ENCODE measurements at places on chromosomes 11 and 22. TPM values are rescaled to one million over a fixed set of nuclear protein-coding genes. Genes with fewer than 3 reads are reported as not detected.

- no peak for DNase-seq
Observed at GRCh38 chr22:50739279-50739691, 1.3 kb downstream of the ACR start.

DNA sequence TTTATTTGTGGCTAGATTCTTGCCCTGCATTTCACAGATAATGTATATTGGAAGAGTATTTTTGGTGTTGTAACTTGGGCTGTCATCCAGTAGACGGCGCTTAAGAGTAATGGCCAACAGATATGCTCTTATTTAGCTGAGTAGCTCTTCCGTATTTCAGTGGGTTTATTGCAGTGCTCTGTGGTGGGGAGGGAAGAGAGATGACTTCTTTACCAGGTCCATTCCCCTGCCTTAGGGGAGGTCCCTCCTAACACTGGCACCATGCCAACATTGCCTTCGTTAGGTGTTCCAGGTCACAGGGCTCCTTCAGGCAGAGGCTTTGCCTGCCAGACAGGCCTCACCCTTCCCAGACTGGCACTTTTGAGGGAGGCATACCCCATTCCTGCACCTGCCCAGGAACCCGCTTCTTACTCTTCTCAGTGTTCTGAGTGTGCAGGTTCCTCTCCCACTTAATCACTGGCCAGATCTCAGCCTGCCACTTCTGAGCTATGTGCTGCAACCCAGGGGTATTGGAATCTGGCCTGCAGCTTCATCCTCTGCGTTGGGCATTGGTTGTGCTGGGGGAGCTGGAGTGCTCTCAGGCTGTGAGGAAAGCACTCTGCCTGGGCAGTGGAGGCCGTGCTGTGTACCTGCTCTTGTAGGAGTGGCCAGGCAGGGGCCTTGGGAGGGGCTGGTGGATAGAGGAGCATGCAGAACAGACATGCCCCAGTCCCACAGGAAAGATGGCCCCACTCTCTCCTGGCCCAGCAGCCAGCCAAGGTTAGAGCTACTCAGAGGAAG is 29.4 kb upstream of the SLN start:
- DNase-seq, result no peak

GRCh38 chr11:70733327-70734325 is 335.3 kb downstream of the CTTN start:
- DNase-seq, result peak; percentile 11

DNA sequence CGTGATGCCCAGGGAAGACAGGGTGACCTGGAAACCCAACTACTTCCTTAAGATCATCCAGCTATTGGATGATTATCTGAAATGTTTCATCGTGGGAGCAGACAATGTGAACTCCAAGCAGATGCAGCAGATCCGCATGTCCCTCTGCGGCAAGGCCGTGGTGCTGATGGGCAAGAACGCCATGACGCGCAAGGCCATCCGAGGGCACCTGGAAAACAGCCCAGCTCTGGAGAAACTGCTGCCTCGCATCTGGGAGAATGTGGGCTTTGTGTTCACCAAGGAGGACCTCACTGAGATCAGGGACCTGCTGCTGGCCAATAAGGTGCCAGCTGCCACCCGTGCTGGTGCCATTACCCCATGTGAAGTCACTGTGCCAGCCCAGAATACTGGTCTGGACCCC is 43.5 kb upstream of the DAGLA start:
- DNase-seq, result no peak

GRCh38 chr11:8826139-8826786 is 84.7 kb upstream of the AKIP1 start:
- DNase-seq, result peak; percentile 60

DNA sequence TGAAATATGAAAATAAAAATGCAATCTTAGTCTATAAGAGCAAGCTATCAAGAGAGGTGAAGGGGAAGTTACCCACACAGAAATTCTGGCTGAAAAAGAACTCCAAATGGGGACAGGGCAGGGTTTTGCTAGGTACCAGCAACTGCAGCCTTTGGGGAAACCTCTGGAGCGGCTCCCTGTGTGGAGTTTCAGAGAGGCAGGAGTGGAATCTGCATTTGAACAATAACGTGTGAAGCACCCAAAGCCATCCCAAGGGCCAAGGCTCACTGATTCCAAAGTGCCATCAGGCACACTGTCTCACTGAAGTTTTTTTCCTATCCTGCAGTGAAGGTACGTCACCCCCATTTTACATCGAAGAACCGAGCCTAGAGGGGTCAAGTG is 87.8 kb downstream of the KCNC1 start:
- DNase-seq, result no peak

- no peak for DNase-seq
Observed at GRCh38 chr11:26348776-26349175, 16.8 kb downstream of the ANO3 start.

DNA sequence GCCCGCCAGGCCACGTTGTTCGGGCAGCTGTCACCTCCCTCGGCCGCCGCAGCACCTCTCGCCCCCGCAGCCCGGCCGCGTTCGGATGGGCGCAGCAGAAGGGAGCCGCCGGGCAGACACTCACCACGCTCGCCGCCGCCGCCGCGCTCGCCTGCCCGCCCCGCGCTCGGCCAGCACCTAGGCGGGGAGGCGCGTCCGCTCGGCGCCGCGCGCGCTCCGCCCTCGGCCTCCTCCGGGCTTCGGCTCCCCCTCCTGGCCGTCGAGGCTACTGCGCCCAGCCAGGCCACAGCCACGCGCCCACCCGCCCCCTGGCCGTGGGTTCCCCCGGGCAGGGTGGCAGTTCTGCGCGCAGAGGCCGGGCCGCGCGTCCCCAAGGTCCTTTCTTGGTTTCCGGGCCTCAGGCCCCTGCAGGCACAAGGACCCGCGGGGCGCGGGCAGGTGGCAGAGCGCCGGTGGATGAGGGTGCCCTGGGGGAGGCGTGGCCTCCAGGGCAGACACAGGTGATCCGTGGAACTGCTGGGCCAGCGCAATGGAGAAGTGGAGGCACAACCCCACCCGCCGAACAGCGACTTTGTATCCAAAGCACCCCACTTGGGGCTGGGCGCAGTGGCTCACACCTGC is at the start of gene SLC25A22:
SLC25A22 (minus strand) TSS at position 189 of the 621 bp plus-strand sequence. CDS start 3,275 bp downstream, outside the sequence.
- DNase-seq, result peak; percentile 93

DNA sequence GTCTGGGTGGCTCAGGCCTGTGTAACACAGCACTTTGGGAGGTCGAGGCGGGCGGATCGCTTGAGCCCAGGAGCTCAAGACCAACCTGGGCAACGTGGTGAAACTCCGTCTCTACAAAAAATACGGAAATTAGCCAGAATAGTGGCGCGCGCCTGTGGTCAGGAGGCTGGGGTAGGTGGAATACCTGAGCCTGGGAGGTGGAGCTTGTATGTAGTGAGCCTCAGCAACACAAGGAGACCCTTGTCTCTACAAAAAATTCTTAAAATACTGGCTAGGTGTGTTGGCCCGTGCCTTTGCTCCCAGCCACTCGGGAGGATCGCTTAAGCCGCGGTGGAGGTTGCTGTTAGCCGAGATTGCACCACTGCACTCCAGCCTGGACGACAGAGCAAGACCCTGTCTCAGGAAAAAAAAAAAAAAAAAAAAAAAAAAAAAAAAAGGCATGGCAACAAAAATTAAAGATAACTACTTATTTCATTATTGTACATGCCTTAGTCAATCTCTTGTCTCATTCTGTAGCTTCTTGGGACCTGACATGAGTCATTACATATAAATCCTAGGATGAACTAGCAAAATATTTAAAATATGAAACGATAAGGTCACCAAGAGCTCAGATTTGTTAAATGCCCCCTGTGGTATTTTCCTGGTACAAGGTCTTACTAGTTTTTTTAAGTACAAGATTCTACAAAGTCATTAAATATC is 1.1 kb downstream of the TAF1D start:
- DNase-seq, result no peak

- DNase-seq, result peak; percentile 6
Observed at GRCh38 chr11:73225001-73225686, 7.1 kb downstream of the P2RY2 start.

GRCh38 chr22:19058713-19059451 is 63.3 kb downstream of the DGCR2 start:
- DNase-seq, result no peak

DNA sequence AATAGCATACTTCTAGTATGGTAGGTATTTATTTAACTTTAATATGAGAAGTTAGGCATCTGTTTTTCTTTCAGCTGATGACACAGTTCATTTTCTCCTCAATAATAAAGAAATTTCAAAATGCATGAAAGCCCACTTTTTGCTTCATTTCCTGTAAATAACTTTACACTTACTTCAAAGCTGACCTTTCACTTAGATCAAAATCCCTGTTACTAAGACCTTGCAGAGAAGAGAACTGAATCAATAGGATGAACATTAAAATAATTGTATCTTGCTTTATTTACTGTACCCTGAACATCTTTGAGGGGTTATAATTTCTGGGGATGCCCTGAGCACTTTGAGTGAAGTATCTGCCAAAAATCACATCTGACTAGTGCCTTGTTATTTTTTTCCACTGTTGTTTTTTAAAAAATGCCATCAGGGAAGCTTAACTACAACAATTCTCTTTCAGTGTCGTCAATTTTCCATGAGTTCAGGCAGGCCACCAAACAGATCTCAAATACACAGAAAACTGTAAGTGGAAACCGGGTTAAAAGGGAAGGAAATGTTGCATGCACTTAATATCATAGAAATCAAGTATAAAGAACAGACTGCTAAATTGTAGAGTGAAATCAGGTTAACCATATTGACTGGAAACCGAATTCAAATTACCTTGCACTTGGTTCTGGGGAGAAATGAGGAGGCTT is 206.2 kb downstream of the MAML2 start:
- no peak for DNase-seq

GRCh38 chr11:132627981-132628380 is 904.3 kb downstream of the OPCML start:
- no peak for DNase-seq

- no peak for DNase-seq
Observed at GRCh38 chr22:48415520-48415919, 1412.2 kb downstream of the BRD1 start.

DNA sequence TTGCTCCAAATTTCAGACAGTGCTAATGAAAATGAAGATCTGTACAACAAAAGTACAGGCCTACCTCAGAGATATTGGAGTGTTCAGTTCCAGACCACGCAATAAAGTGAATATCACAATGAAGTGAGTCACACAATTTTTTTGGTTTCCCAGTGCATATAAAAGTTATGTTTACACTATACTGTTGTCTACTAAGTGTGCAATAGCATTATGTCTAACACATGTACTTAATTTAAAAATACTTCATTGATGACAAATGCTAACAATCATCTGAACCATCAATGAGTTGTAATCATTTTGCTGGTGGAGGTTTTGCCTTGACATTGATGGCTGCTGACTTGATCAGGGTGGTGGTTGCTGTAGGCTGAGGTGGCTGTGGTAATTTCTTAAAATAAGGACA is 60.6 kb upstream of the E2F8 start:
- no peak for DNase-seq

GRCh38 chr11:132395434-132395833 is 1025.0 kb downstream of the NTM start:
- no peak for DNase-seq

DNA sequence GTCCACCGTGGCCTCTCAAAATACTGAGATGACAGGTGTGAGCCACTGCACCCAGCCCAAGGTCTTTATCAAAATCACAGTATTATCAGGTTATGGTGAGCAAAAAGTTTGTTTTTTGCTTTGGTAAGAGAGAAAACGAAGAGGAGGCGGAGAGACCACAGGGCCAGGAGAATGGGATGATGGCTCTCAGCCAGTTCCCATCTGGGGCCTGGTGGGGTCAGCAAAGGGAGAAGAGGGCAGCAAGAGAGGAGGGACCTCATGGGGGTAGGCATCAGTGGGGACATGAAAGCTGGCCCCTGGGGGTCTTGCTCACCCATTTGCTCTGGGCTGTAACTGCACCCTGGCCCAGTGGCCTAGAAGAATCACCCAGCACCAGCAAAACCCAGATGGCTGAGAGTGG is 190.2 kb downstream of the SHANK2 start:
- no peak for DNase-seq

GRCh38 chr11:71452199-71453036 is 585 bp upstream of the NADSYN1 start:
- DNase-seq, result peak; percentile 51

DNA sequence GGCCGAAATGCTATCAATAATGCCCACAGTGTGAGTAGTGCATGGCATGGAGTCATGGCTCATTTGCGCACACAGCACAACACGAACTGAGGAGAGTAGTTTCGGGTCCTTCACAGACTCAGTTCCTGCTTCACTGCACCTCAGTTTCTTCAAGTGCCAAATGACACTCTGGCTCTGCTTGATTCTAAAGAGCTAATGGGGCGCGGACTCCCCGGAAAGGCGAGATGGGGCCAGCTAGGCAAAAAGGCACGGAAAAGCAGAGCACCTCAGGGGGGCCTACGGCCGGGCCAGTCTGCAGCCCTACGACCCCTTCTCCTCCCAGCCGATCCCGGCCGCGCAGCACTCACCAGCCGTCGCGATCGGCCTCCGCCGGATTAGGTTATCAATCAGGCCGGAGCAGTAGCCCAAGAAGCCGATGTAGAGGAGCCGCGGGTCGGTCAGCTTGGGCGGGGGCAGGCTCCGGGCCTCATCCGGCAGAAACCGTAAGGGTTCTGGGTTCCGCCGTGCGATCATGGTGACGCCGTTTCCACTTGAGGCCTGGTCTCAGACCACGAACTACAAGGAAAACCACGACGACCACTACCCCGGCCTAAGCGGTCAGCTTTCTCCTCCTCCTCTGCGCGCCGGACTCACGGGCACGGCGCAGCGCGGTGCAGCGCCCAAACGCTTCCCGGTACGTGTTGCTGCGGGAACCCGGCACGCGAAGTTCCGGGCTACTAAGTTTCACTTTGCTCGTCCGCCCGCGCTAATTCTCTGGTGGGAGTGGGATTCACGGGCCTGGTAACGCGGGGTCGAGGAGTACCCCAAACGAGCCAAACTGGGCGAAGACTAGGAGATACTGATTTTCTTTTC is at the start of gene NDUFC2:
NDUFC2 (minus strand) TSS at position 631 of the 852 bp plus-strand sequence; CDS start at position 513, 118 bp downstream.
- peak; percentile 80 for DNase-seq

DNA sequence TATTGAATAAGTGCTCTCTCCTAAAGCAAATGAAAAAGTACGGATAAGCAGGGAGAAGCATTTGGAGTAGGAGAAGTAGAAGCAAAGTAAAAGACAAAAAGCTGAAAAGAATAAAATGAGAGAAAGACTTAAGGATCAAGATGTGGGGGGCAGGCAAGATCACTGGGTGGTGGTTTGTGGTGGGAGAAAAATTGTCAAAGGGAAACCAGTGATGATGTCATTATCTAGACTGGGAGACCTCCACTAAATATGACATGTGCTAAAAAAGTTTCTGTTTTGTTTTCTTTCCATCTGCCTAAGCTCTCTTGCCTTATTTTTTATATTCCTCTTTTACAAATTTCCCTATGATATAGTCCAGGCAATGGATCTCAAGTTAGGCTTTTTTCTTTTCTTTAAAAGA is 14.8 kb upstream of the MAML2 start:
- DNase-seq, result no peak

DNA sequence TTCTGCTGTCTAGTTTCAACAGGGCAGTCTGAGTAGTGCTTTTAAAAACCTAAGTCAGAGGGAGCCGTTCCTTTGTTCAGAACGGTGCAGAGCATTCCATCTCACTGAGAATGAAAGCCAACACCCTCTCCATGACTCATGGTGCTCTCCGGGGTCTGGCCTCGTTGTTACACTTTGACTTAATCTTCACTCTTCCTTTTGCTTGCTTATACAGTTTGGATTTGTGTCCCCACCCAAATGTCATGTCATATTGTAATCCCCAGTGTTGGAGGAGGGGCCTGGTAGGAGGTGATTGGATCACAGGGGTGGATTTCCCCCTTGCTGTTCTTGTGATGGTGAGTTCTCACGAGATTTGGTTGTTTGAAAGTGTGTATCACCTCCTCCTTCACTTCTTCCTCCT is 292.2 kb downstream of the ST3GAL4 start:
- no peak for DNase-seq

E2F8 gene
- total RNA-seq, result 0.34 TPM

PARVG gene
- not detected for total RNA-seq

CSNK1E gene
- 402 TPM for total RNA-seq

MS4A12 gene
- not detected for total RNA-seq

PCSK7 gene
- 109 TPM for total RNA-seq

LARGE1 gene
- total RNA-seq, result 81.2 TPM

MFRP gene
- total RNA-seq, result not detected
